GM13976 (cell line): ENCODE measurements at places on chromosomes 1 and 21.

GRCh38 chr1:242689378-242689777 is 164.9 kb upstream of the PLD5 start:
- DNase-seq = no peak

DNA sequence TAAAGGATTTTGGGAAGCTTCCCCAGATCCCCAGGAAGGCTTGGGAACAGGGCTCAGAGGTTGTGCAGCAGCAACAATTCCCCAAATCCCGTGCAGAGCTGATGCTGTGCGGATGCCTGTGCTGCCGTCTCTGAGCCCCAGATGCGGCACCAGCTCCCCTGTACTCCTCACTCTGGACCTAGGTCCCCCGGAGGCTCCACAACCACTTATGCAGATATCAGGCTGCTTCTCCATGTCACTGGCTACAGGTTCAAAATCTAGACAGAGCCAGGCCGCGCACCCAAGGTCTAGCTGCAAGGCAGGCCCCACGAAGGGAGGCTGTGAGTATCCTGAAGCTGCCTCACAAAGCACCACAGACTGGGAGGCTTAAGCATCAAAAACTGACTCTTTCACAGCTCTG is 81.6 kb downstream of the PDE9A start:
- no peak for DNase-seq

DNA sequence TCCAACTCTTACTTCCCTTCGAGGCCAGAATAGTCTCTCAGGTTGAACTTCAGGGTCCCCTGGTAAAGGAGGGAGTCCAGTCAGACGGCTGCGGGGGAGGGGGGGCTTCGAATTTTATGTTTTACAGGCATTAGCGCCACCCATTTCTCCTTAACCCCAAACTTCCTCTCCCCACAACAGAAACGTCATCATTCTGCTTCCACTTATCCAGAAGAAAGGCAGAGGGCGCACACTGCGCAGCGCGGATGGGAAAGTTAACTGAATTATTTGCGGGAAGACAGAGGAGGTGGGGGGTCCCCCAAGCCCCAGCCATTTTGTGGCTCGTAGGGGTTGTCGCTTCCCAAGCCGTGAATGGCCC is 529 bp upstream of the PRMT2 start:
- no peak for DNase-seq

DNA sequence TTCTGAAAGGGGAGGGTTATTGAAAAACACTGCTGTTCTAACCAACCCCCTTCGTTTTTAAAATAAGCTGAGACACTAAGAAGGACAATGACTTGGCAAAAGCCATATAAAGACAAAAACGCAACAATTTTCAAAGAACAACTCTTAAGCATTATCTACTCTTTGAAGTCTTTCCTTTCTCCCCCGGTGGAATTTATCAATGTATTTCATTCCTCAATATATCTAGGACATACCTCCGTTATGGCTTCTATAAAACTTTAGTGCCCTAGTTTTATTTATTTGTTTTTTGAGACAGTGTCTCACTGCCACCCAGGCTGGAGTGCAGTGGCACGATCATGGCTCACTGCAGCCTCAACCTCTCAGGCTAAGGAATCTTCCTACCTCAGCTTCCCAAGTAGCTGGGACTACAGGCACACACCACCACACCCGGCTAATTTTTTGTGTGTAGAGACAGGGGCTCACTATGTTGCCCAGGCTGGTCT is 3.2 kb downstream of the NRDC start:
- DNase-seq = no peak

GRCh38 chr1:202836623-202837403 is 26.1 kb downstream of the PCAT6 start:
- no peak for DNase-seq
